ENCODE measurements at places on chromosomes 5 and 9. TPM values are rescaled to one million over a fixed set of nuclear protein-coding genes. Genes with fewer than 3 reads are reported as not detected.

NME5 gene
- total RNA-seq, result 0.17 TPM

LIFR gene
- 16.6 TPM for total RNA-seq

CTXN3 gene
- not detected for total RNA-seq

TSC1 gene
- 27.4 TPM for total RNA-seq

IRX4 gene
- not detected for total RNA-seq

COL5A1 gene
- 56.0 TPM for total RNA-seq

ORM2 gene
- total RNA-seq, result not detected

ACER2 gene
- total RNA-seq, result 1.9 TPM

C1QTNF3 gene
- 0.40 TPM for total RNA-seq

WDR38 gene
- total RNA-seq, result not detected

SYNPO gene
- 1.9 TPM for total RNA-seq

SLC46A2 gene
- total RNA-seq, result not detected

CER1 gene
- not detected for total RNA-seq

CDH9 gene
- not detected for total RNA-seq

N4BP3 gene
- total RNA-seq, result 0.13 TPM

DNA sequence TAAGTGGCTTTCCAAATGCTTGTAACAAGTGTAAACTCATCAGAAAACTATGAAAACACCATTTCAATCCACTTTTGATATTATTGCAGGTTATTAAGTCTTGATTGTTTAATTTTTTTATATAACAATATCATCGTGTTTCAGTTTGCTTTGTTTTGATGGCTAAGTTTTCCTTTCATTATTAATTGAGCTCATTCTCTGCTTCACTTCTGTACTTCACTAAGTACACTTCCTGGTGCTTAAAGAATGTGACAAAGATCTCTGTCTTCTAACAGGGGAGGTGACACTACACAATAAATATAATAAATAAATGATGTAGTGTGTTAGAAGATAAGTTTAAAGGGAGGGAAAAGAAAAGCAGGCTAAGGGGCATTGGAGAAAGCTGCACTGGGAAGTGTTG is 13.0 kb upstream of the RAD23B start:
- DNase-seq, result no peak

DNA sequence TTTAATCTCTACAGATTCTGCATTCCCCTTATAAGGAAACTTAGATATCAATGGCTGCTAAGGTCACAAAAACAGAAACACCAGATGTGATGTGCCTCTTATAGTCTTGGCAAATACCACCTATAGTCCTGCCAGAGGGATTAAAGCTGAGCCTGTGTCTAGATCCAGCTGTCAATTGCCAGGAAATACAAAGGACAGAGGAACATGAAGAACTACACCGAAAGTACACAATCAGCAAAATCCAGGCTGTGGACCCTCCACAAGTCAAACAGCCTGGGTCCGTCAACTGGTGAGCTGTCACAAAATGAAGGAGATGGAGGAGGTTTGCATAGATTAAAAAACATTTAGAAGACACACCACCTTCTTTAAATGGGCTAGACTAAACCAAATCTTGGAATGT is 85.4 kb downstream of the KLF4 start:
- no peak for DNase-seq

GRCh38 chr5:136028782-136029742 is at the start of gene TGFBI:
TGFBI (plus strand) TSS chr5:136028988; CDS start chr5:136029056, 68 bp downstream.
- peak; percentile 72 for DNase-seq

DNA sequence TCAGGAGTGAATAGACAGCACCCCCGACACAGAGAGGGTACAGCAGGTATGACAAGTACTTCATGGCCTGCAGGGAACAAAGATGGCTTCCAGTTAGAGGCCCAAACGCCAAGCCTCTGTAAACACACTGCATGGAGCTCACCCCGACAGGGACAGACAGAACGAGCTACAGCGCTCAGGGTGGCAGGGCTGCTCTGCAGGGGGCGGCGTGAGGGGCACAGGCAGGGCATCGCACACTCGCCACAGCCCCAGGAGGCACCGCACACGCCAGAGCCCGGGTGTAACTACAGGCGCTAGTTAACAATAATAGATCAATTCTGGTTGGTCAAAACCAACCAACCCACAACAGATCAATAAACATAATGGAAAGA is 21.1 kb downstream of the CLPTM1L start:
- no peak for DNase-seq

DNA sequence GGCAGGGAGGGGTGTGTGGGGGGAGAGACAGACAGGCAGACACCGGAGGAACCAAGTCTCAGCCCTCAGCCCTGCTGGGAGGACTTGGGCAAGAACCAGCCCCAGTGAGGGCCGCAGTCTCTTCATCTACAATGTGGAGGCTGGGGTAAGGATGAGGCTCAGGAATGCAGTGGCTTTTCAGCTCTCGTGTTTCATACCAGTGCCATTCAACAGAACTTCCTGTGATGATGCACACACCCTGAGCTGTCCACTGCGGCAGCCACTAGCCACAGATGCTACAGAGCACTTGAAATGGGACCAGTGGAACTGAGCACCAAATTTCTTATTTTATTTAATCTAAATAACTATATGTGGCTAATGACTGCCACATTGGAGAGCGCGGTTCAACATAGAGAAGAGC is 10.7 kb downstream of the CAMK2A start:
- peak; percentile 63 for DNase-seq

- DNase-seq, result peak; percentile 44
Observed at GRCh38 chr5:9370256-9370655, 175.6 kb downstream of the SEMA5A start.

GRCh38 chr9:98341157-98342097 is 86.0 kb upstream of the TBC1D2 start:
- DNase-seq, result no peak

- peak; percentile 10 for DNase-seq
Observed at GRCh38 chr9:20524776-20525175, 97.5 kb downstream of the MLLT3 start.

GRCh38 chr5:103424453-103425205 is 138.0 kb downstream of the NUDT12 start:
- peak; percentile 79 for DNase-seq

DNA sequence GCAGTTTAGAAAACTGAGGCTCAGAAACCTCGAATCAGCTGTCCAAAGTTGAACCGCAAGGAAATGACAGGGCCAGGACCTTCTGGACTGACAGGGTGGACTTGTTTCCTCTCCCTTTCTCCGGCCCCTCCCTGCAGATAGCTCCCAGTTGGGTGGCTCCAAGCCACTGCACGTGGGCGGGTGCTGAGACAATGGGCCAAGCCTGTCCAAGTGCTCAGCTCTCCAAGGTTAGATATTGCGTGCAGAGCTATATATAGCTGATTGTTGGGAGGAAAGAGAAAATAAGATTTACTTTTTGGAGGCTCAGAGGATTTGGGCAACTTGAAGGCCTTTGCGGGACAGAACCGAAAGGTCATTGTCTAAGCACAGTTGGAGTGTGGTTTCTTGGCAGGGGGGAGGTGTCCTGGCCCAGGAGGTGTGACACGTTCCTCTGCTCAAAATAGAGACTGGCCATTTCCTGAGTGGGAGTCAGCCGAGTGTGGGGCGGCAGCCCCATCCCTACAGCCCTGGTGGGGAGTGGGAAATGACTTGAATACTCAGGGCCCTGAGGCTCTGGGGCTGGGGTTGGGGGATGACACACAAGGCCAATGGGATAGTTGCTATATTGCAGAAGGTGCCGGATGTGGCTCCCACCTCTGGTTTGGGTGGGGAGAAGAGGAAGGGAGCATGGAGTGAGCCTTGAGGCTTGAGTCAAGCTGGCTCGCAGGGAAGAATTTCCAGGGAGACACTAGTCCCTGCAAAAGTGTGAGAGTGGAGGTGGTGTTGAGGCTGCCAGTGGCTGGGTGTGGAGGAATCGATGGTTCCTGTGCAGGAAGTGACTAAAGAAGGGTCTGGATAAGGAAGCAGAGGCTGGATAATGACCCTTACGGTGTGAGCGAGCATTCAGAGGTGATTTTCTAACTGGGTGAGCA is 44.4 kb upstream of the SMAD5 start:
- DNase-seq, result no peak

DNA sequence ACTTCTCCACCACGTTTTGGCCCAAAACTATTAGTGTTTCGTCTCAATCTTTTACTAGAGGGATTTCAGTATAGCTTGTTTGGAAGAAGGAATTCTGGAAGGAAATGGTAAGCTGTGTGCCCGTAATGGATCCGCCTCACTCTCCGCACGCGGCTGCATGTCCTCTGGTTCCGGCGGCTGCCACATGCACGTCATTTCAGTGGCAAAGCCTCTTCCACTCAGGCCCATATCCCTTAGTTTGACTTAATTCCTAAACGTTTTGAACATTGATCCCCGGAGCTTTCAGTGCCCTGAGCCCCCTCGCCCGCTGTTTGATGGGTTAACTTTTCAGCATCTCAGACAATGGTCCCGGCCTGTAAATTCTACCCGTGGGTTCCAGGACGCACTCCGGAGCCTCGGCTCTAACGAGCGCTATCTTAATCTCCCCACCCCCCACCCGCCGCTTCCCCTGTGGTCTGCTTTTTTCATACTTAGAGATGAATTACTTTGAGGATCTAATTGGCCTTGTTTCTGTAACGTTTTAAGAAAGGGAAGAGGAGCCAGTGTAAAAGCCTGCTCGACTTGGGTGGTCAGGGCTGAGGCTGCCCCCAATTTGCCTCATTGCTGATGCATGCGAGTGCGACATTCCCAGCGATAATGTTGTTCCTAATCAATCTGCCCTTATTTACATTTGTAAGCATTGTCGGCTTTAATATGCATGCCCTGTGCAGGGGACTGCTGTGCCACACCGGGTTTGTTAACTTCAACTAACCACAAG is 4.6 kb downstream of the PTCH1 start:
- peak; percentile 31 for DNase-seq

- no peak for DNase-seq
Observed at GRCh38 chr5:103860327-103860726, 297.7 kb upstream of the NUDT12 start.

- DNase-seq, result no peak
Observed at GRCh38 chr5:24496268-24496667, 148.5 kb downstream of the CDH10 start.

GRCh38 chr5:174315871-174316270 is 270.4 kb downstream of the NSG2 start:
- DNase-seq, result no peak

GRCh38 chr9:77806741-77807140 is 158.6 kb upstream of the GNA14 start:
- no peak for DNase-seq

DNA sequence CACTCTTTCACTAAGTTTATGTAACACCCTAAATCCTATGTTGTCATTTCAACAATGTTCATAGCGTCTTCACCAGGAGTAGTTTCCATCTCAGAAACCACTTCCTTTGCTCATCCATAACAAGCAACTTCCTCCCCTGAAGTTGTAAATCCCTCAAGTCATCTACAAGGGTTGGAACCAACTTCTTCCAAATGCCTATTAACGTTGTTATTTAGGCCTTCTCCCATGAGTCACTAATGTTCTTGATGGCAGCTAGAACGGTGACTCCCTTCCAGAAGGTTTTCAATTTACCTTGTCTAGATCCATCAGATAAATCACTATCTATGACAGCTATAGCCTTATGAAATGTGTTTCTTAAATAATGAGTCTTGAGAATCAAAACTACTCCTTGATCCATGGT is 73.3 kb upstream of the TARS1 start:
- DNase-seq, result no peak

- no peak for DNase-seq
Observed at GRCh38 chr5:77778398-77778797, 2.3 kb upstream of the TBCA start.

GRCh38 chr9:99478469-99479027 is 256.5 kb downstream of the SEC61B start:
- DNase-seq, result no peak

DNA sequence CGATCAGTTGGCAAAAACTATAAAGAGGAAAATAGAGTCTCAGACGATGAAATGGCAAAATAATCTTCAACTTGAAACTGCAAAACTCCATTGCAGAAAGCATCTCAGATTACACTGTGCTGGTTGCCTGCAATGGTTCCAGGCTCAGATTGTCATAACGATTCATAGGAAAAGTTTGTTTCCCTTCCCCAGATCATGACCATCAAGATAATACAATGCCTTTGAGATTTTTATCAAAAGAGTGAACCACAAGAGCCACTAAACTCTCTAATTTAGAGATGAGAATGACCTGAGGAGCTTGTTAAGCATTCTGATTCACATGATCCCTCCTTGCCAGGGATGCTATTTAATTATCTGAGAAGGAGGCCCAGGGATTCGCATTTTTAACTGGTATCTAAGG is 52.6 kb upstream of the ITGA1 start:
- DNase-seq, result no peak

DNA sequence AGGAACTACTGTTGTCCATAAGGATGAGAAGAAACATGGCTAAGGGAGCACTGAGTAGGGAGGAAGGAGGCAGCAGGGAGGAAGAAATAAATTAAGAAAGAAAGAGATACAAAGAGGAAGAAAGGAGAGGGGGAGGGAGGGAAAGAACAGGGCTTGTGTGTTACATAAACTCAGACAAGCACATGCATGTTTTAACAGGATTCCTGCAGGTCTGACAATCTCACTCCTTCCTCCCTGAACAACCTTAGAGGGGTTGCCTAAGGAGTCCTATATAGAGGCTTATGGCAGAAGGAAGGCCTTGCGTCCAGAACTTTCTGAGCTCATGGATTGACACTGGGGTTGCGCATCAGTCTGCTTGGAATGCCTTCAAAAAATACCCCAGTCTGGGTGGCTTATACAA is 4.2 kb upstream of the KCNIP1 start:
- no peak for DNase-seq

- DNase-seq, result no peak
Observed at GRCh38 chr9:127102788-127103187, 19.6 kb downstream of the ANGPTL2 start.

- DNase-seq, result no peak
Observed at GRCh38 chr9:89579741-89580385, 24.9 kb upstream of the GADD45G start.

GRCh38 chr5:66870708-66871107 is 274.5 kb downstream of the MAST4 start:
- DNase-seq, result no peak

DNA sequence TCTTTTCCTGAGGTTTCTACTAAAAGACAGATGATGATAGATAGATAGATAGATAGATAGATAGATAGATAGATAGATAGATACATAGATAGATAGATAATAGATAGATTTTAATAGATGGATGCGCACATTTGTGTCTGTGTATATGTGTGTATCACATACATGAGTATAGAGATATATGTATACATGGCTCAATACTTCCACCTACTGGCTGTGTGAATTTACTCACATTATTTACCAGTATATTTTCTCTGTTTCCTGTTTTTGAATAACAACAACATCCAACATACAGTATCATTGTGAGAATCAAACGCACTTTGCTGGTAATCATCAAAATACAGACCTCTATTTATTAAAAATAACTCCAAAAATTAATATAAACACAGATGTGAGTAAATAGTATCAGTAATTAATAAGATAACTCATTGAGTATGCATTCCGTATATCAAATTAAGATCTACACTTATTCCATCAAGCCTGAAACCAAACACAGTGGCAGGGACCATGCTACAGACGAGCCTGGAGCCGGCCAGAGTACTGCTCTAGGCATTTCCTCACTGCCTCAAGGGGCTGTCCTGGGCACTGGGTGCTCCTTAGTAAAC is 338.0 kb downstream of the SEMA5A start:
- DNase-seq, result peak; percentile 57

- DNase-seq, result no peak
Observed at GRCh38 chr5:78540335-78541085, 108.1 kb downstream of the LHFPL2 start.

GRCh38 chr5:136132087-136132486 is 558 bp upstream of the SMAD5 start:
- DNase-seq, result peak; percentile 18

GRCh38 chr5:119402555-119402954 is 46.7 kb downstream of the TNFAIP8 start:
- DNase-seq, result no peak
